T47D (cell line): ENCODE measurements at places on chromosomes 1 and 21.

GRCh38 chr21:33747420-33747819 is 105.1 kb downstream of the ITSN1 start:
- DNase-seq = no peak

DNA sequence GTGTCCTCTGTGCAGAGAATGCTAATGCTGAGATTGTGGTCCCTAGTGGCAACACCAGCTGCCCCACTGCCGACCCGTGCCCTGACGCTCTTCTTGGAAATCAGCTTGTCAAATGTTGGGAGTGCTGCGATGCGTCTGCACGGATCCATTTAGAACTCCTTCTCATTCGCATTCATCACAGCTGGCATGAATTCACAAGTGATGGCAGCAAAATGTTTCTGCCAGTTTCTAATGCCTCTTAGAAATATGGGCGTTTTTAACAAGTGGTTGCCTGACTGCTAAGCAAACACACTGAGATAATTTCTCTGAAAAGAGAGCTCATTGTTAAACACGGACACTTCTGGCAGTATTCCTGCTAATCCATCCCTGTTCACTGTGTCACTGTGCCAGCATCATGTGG is 131.9 kb upstream of the KCNJ6 start:
- DNase-seq = no peak

DNA sequence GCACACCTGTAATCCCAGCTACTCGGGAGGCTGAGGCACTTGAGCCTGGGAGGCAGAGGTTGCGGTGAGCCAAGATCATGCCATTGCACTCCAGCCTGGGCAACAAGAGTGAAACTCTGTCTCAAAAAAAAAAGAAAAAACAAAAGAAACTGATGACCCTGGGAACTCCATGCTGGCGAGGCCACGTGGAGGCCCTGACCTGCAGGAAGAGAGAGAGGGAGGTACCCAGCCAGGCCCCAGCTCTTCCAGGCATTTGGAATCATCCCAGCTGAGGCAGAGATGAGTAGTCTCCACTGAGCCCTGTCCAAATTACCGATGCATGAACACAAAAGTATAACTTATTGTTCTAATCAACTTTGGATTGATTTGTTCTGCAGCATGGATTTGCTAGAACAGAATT is 132.0 kb upstream of the ZBTB40 start:
- DNase-seq = no peak

DNA sequence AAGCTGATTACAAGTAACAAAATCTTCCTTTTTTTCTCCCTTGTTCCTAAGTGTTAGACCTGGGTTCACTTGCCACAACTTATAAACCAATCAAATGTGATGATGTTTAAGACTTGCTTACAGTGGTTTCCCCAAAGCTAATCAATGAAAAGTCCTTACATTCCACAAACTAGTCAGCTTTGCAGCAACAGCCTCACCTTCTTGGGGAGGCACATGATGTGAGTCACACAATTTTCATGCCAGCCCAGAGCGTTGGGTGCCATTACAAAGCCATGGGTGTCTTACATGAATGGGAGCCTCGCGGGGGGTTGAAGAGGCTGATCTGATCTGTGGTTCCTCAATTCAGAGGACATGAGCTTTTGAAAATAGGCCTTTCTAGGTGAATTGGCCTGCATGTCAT is 91.6 kb upstream of the UBE2U start:
- DNase-seq = no peak

DNA sequence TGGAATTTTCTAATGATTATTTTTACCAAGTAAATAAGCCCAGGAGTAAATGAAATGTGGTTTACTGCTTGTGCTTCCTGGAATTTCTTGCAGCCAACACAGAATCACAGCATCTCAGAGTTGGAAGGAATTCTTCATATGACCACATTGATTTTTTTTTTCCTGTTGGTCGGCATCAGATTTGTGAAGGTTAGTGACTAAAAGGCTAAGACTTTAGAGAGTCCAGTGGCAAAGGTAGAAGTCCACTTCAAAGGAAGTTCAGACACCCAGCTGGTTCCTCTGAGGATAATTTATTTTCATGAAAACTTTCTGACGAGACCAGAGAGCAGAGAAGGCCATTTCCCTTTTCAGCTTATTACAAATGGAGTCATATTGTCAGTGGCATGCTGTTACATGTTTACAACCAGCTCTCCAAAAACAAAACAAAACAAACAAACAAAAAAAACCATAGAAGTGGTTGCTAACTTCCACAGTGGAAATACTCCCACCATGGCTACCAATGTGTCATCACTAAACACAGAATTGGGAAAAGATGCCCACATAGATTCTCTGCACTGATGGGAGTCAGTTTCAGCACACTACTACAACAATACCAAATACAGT is 77.2 kb upstream of the CDC42BPA start:
- no peak for DNase-seq

DNA sequence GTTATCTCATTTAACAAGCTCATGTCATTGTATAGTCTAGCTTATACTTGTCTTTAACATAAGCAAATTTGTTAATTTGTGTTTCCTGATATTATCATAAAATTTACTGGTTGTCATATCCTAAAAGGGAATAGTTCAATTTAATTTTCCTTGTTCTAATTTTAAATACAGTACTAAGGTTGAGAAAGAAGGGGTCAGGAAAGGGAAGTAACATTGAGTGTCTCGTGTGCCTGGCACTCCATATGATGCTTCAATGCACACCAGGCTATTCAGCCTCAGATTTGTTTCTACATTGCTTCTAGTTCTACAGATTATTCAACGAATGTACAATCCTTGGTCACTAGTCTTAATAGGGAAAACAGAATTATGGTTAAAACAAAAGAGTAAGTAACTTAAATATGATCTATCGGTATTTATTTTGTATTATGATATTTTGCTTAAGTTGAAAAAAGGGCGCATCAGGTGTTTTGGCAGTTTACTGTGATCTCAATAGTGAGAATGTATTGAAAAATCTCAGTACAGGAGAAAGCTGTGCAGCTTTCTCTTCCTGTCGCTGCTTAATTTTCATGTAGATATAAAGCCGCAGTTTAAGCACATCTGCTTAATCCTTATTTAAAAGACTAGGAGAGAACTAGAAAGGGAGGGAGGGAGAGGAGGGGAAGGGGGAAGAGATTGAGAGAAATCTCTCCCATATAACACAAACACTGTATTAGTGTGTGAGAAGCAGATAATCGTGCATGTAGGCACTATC is 13.0 kb downstream of the PTPRC start:
- no peak for DNase-seq
